ENCODE measurements at places on chromosomes 4 and X.
A peak's percentile ranks its signal among the peaks of the same experiment; 100 is the strongest.

DNA sequence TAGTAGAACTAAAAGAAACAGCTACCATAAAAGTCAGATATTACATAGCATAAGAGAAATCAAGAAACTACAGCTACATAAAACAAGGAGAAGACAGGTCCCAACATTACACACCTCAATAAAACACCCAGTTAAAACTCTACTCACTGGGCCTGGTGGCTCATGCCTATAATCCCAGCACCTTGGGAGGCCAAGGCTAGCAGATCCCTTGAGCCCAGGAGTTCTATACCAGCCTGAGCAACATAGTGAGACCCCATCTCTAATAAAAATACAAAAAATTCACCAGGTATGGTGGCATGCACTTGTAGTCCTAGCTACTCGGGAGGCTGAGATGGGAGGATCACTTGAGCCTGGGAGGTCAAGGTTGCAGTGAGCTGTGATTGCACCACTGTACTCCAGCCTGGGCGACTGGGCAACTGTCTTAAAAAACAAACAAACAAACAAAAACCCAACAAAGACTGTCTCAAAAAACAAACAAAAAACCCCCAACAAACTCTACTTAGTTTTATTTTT is 15.2 kb upstream of the TXLNG start:
- no peak for DNase-seq

- DNase-seq = no peak
Observed at GRCh38 chr4:6196324-6196723, 4.0 kb downstream of the JAKMIP1 start.

DNA sequence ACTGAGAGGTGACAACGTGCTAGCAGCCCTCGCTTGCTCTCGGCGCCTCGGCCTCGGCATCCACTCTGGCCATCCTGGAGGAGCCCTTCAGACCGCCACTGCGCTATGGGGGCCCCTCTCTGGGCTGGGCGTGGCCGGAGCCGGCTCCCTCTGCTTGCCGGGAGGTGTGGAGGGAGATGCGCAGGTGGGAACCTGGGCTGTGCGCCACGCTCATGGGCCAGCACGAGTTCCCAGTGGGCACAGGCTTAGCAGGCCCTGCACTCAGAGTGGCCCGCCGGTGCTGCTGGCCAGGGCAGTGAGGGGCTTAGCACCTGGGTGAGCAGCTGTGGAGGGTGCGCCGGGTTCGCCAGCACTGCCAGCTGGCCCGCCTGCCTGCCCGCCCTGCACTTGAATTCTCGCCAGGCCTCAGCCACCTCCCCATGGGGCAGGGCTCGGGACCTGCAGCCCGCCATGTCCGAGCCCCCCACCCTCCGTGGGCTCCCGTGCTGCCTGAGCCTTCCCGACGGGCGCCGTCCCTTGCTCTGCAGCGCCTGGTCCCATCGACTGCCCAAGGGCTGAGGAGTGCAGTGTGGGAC is 148.0 kb downstream of the RAPGEF2 start:
- DNase-seq = no peak

GRCh38 chrX:96551322-96551872 is 133.2 kb upstream of the DIAPH2 start:
- DNase-seq = no peak

DNA sequence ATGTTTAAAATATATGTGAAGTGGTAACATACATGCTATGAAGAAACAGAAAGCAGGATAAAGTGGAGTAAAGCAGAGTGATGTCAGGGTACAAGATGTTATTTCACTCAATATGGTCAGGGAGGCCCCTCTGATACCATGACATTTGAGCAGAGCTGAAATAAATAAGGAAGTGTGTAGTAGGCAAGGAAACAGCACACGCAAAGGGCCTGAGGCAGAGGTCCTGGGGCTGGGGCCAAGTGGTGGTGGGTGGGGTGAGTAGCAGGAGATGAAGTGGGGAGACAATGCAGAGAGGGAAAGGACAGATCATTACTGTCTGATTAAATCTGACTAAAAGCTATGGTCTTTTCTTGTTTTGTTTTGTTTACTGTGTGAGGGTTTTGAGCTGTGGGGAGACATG is 61.1 kb downstream of the FAM13A start:
- DNase-seq = no peak

- DNase-seq = peak; percentile 23
Observed at GRCh38 chr4:64713256-64713840, 304.1 kb upstream of the TECRL start.

GRCh38 chrX:130637591-130637990 is 235.8 kb downstream of the RBMX2 start:
- DNase-seq = no peak

- DNase-seq = no peak
Observed at GRCh38 chr4:170307182-170307581, 217.4 kb upstream of the AADAT start.

GRCh38 chrX:136246201-136246600 is 5.0 kb downstream of the MAP7D3 start:
- DNase-seq = no peak

GRCh38 chr4:141246683-141247429 is 26.2 kb downstream of the ZNF330 start:
- DNase-seq = no peak

- DNase-seq = no peak
Observed at GRCh38 chr4:109611045-109611646, 51.1 kb downstream of the MCUB start.

- DNase-seq = no peak
Observed at GRCh38 chr4:174281182-174281737, 2.2 kb downstream of the FBXO8 start.

- DNase-seq = peak; percentile 78
Observed at GRCh38 chr4:43132010-43132582, 239.6 kb downstream of the GRXCR1 start.

DNA sequence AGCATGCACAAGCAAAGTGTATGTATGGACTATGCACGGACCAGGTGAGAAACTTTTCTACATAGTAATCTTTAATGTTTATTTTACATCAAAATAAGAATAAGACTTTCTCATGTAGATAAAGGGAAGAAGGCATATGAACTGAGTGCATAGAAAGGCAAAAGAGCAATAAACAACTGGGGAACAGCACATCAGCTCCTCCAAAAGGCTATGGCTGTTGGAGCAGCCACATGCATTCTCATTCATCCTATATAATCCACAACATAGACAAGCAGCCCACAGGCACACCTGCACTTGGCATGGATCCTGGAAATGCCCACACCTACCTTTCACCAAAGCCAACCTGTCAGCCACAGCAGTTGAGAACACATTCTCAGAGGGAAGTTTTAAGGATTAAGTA is 586.9 kb upstream of the INTU start:
- DNase-seq = no peak

GRCh38 chr4:11650801-11651596 is 222.3 kb upstream of the HS3ST1 start:
- DNase-seq = peak; percentile 22

DNA sequence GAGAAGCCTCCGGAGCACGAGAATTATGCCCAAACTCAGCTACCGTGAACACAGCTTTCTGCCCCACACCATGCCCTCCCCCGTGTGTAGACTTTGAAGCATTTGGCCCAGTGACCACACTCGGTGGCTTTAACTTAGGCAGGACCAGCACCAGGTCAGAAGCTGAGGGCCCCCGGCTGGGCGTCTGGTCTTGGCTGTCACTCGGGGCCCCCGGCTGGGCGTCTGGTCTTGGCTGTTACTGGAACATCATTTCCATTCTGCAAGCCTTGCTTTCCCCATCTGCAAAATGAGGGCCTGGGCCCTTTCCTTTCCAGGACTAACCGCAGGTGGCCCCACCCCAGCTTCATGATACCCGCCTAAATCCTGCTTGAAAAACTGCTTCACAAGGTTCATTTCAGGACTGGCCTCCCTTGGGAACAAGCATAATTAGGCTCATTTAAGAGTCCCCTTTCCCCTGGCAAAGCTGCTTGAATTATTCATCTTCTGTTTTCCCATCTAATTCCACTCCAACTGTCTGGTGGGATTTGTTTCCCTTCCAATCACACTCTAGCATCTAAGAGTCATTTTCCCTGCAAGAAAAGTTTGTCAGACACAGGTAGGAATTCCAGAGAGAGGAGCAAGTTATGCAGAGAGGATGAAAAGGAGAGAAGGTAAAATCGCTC is 82.5 kb downstream of the WFS1 start:
- no peak for DNase-seq

- no peak for DNase-seq
Observed at GRCh38 chr4:84837751-84838150, 128.7 kb downstream of the WDFY3 start.

GRCh38 chr4:32462944-32463343 is 1742.8 kb downstream of the PCDH7 start:
- no peak for DNase-seq

DNA sequence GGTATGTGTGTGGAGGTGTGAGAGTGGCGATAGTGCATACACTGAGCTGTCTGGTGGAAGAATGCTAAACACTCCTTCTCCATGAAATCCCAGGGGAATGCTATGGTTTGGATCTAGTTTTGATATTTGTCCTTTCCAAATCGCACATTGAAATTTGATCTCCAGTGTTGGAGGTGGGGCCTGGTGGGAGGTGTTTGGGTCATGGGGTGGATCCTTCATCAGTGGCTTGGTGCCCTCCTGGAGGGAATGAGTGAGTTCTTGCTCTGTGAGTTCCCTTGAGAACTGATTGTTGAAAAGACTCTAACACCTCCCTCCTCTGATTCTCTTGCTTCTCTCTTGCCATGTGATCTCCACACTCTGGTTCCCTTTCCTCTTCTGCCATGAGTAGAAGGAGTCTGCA is 114.1 kb upstream of the HHIP start:
- no peak for DNase-seq

DNA sequence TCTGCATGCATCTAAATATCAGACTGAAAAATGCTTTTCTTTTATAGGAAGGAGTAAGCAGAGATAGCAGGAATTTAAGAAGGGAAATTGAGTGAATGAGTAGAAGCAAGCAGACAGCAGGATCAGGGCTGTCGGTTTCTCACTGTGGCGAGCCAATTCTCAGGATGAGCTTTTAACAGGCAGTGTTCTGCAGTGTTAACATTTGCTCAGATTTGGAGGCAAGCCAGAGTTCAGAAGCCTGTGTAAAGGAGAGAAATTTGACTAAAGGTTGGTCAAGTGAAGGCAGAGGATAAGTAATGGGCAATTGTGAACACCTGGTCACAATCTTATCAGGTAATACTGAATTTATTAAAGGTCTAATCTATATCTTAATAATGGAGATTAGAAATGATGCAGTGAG is 133.3 kb upstream of the MAGEB16 start:
- DNase-seq = peak; percentile 15

DNA sequence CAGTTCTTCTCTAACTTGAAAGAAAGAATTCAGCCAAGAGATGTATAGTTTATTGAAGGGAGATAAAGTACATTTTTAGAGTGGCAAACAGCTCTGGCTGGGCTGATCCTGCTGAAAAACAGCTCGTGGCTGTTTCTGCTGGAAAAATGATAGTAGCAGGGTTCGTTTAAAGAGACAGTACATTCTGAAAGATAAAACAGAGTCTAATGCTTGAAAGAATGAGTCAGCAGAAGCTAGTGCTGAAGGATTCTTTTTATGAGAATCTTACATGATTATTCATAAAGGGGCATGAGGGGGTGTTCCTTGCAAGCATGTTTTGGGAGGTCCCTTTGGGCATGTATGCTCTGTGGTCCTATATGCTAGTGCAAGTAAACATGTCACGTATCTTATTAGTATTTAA is 790.0 kb downstream of the PCDH18 start:
- DNase-seq = no peak

DNA sequence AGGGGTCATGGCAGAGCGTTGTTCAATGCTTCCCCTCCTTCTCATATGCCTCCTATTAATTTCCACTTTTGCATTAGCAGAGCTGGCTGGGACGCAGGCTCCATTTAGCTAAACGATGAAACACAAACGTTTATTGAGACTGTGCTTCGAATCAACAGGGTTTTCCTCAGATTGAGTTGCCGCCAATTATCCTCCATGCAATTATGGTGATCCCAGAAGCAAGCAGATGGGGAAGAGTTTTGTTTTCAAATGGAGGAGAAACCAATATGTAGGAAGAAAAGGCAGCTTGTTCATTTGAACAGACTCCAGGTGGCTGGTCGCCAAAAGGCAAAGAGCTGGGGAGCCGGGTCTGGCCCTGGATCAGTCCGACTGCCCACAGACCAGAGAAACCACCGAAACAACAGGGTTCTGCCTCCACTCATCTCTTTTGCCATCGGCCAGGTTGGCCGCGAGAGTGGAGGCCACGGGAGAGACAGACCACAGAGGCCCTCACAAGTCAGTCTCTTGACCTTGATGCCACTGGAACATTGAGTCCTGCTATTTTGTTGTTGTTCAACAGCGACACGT is 184.8 kb downstream of the GBA3 start:
- peak; percentile 88 for DNase-seq

DNA sequence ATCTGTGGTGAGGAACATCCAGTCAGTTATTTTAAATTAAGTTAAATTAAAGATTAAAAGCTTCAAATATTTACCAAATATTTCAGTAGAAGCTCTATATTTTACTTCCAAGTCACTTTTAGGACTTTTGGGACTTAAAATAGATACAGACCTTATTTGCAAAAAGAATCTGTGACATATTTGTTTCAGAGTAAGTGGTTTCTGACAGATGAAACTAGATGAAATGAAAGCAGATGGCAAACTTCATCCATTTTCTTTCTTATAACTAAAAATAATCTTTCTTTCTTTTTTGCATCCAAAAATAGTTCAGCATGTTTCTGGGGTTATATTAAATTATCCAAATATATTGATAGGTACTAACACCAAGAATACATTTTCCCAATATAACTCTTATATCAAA is 6.6 kb upstream of the UTP3 start:
- DNase-seq = no peak

DNA sequence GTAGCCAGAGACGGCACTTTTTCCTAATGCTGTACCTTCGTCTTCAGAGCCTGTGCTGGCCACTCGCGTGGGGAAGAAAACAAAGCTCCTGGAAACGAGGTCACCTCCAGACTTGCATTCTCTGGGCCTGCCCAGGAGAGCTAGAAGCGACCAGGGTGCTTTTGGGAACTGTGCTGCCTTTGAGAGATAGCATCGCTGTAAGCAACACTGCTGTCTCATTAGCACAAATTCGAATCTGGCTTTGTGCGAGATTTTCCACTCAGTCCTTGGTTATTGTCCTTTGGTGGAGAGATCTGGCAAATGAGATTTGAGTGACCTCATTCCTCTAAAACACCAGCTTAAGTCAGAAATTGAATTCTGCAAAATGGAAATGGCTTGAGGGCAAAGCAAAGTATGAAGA is 66.1 kb upstream of the TLR3 start:
- no peak for DNase-seq

DNA sequence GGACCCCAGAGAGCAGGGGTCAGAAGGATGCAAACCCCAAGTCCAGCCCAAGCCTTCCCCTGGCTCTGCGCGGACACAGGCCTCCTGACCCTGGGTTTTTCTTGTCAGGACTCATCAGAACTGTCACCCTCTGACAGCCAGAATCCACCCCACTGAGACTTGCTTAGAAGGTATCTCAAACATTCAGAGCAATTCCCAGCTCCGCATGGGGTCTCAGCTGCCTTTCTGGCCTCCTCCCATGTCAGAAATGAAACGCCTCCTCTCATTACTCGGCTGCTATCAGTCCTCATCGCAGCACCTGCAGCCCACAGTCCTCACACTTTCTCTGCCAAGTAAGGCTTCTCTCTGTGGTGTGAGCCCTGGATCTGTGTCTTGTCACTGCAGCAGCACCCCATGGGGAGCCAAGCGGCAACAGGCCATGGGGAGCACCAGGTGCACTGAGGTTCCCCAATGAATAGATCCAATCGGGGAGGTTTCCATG is 97.8 kb downstream of the WFS1 start:
- peak; percentile 86 for DNase-seq

All from NCI-H1092 treated with DMSO at 0.1 percent for 48 hours (cell line).